ENCODE measurements at places on chromosomes 3 and 15.

- DNase-seq, result no peak
These were observed 10.4 kb downstream of the PODXL2 start for GRCh38 chr3:127639173-127640041.

GRCh38 chr3:187841560-187841959, 96.3 kb upstream of the BCL6 start:
- no peak for DNase-seq

DNA sequence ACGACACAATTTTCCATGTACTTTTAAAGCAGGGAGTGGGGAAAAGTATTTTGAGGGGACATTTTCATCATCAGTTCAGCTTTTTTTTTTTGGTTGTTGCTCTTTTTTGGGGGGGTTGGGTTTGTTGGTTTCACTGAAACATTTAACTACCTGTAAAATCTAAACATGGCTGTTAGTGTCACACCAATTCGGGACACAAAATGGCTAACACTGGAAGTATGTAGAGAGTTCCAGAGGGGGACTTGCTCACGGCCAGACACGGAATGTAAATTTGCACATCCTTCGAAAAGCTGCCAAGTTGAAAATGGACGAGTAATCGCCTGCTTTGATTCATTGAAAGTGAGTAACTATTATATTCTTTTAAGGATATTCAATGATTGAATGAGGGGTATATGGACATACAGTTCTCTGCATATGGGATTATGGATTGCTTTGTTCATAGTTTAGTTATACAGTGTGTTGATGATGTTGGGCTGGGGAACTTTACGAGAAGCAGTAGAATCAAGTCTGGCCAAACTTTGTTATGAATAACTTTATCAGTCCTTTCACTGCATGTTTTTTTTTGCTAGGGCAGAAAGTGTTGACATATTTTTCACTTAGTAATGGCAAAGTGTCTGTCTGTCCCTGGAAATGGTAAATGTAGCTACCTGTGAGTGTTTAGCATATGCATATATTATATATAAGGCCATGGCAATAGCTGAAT, 31.5 kb downstream of the MBNL1 start:
- no peak for DNase-seq

DNA sequence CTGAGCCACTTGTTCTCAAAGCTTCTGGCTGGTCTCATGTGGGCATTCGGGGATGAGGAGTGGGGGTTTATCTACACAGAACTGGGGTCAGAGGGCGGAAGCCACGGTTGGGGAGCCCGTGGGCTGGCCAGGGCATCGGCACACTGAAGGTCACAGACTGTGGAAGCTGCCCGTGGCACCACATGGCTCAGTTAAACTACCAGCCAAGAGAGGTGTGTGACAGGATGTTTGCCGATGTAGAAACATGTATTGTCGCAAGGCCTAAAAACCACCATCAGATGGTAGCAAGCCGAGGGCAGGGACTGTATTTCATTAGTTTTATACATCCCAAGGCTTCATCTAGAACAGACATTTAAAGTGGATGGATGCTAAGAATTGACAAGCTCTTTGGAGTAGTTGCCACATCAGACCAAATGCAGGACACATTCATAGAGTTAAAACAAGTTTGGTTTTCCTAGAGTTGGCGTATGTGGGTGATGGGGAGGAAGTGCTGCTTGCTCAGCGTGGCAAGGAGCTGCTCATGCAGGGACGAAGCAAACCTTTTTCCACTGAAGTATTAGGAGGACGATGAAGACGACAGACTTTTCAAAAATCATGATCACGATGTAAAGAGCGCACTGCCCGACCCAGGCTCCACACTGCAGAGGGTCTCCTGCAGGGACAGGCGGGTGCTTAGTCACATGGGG, 9.6 kb upstream of the MUSTN1 start:
- DNase-seq, result no peak
